ENCODE measurements at places on chromosomes 6 and 20.

DNA sequence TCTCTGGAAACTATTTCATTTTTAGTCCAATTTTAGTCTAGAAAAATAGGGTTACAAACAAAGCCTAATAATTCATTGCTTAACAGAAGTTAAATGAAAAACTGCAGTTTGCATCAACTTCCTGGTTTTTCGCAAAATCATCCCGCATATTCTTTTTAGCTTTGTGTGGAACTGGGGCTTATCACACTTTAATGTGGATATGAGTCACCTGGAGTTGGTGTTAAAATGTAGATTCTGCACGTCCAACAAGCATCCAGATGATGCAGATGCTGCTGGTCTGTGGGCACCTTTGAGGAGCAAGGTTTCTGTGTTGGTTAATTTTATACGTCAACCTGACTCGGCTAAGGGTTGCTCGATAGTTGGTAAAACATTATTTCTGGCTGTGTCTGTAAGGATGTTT lies 126.1 kb downstream of the PLCB4 start:
- DNase-seq: no peak

DNA sequence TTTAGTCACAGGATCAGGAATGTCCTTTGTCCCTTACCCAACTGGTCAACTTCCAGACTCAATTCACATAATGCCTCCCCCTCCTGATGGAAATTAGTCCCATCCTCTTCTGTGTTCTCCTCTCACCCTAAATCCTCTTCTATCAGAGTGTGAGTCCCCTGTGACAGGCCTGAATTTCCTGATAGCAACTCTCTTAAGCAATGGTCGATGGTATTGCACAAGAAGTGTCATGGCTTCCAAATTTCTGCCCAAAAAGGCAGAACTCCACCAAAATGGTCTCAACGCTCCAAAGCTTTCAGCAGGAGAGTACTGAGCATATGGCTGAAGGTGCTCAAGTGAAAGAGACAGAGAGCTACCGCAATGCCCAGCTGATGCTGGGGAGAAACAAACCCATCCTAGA lies 2.4 kb downstream of the PREP start:
- no peak for DNase-seq

DNA sequence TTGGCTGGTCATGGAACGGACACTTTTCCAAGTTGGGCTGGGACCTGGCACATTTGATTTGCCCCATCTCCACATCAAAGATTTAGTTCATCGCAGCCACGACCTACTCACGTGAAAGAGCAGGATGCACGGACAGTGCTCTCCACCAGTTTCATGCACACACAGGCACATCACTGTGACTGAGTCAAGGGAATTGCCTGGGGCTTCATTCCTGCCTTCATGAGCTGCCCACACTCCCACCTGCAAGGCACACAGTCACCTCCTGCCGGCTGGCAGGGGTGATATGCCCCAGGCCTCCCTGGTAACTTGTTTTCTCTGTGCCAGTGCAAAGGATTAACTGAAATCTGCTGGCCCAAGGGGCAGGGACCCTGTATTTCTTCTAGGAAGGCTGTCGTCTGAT lies 23.3 kb upstream of the CST1 start:
- DNase-seq: no peak

- no peak for DNase-seq
These were observed 198.7 kb downstream of the RIMS1 start for GRCh38 chr6:72084992-72085569.

DNA sequence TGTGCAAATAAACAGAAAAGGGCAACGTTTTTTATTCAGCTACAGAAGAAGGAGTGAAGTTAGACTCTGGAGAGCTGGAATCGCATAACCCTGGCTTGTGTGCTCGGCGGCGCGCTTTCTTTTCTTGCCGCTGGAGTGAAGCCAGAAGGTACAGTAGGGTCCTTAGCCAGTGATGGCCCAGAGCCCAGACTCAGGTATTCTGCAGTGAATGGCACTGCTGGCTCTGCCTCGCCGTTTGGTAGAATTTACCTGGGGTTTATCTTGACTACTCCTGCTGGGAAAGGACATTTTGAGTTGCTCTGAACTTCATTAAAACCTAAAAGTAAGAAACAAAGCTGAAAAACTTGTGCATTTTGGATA lies 56.9 kb upstream of the TIAM2 start:
- no peak for DNase-seq

GRCh38 chr20:40678286-40678875 lies 10.7 kb downstream of the MAFB start:
- DNase-seq: no peak

- no peak for DNase-seq
These were observed 8.0 kb upstream of the LAMP5 start for GRCh38 chr20:9506280-9506821.

- no peak for DNase-seq
These were observed 32.5 kb downstream of the ANKEF1 start for GRCh38 chr20:10067321-10067720.

GRCh38 chr6:107080036-107080435 lies 35.3 kb downstream of the BEND3 start:
- DNase-seq: no peak

GRCh38 chr6:5994234-5994998 lies 12.3 kb downstream of the NRN1 start:
- DNase-seq: no peak

DNA sequence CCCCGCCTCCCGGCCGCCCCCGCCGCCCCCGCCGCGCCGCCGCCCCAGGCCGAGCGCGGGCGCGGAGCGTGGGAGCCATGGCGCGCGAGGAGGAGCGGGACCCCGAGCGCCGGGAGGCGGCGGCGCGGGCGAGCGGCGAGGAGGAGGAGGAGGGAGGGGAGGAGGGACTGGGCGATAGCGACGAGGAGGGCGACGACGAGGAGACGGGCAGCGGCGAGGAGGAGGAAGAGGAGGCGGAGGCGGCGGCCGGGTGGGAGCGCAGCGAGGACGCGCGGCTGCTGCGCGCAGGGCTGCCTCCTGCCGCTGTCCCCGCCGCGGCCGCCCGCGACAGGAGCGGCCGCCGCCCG lies at the start of gene SLC24A3:
Gene SLC24A3, plus strand, starts transcription at position 174 of the 347 bp plus-strand sequence.
- no peak for DNase-seq

DNA sequence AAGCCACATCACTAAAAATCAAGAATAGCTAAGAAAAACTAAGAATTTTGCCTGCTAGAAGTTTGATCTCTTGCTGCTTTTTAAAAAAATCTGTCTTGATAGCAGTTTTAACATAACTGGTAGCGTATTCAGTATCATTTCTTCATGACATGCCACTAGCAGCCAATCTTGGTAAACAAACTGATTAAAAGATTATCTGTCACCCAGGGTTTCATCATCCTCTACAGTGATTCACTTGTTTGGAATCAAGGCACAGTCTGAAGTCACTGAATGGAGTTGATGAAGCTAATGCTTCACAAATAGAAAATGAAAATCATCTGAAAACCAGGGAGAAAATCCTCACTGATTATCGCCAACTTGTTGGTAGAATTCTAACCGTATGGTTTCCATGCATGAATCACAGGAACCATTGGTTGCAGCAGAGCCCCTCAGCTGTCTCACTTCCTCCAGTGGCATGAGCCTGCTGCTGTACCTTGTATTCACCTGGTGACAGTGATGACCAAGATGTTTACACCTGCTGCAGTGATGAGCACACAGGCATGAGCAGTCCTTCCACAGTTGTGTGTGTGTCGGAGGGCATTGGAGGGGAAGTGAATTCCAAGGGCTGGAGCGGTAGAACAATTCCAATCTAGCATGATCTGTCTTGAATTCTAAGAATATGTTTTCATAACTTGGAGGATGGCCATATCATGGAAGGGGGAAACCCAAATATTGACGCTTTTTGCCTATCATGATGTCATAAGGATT lies 275.0 kb downstream of the KHDC1L start:
- DNase-seq: no peak

- no peak for DNase-seq
These were observed 173.1 kb upstream of the EPHA7 start for GRCh38 chr6:93592417-93592816.

All from NCI-H1436 treated with DMSO at 0.1 percent for 48 hours (cell line).